ENCODE measurements at places on chromosomes 16 and 17.
A peak's percentile ranks its signal among the peaks of the same experiment; 100 is the strongest.

- DNase-seq = no peak
Observed at GRCh38 chr16:31568577-31569359, 41.1 kb downstream of the AHSP start.

DNA sequence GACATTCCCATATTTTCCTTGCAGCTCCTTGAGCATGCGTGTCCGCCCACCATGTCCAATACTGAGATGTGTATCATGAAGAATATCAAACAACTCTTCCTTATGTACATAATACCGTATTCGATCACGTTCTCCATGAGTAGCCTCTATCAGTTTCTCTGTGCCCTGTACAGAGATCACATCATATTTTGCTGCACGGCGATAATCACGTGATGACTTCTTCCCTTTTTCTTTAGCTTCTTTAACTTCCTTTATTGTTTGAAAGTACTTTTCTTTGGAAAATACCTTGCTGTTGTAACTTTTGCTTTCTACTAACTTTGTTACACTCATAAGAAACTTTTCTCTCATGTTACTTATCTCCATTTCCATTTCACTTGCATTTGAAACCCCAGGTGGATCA, 6.6 kb downstream of the KRABD2 start:
- no peak for DNase-seq

DNA sequence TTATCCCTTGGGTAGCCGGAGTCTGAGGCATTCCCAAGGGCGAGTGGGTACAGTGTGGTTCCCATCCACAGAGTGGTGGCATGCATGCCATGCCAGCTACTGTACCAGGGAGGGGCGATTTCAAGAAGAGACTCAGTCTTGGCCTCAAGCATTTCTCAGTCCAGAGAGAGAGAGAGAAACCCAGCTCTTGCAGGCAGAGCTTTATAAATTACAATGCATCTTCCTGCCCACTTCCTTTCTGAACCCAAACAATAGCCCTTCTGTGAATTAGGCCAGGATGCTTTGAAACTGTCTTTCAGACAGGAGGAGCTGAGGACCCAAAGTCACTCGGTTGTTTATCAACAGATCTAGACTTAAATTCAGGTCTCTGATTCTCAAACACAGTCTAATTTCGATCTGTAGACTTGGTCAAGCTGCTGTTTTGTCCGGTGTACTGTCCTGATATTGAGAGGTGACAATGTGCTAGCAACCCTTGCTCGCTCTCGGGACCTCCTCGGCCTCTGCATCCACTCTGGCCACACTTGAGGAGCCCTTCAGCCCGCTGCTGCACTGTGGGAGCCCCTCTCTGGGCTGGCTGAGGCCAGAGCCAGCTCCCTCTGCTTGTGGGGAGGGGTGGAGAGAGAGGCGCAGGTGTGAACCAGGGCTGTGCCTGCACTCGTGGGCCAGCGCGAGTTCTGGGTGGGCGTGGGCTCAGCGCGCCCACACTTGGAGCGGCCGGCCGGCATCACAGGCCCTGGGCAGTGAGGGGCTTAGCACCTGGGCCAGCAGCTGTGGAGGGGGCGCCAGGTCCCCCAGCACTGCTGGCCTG, 408.0 kb downstream of the UTP18 start:
- no peak for DNase-seq

GRCh38 chr17:17789828-17790636, 46.8 kb downstream of the SREBF1 start:
- DNase-seq = no peak

DNA sequence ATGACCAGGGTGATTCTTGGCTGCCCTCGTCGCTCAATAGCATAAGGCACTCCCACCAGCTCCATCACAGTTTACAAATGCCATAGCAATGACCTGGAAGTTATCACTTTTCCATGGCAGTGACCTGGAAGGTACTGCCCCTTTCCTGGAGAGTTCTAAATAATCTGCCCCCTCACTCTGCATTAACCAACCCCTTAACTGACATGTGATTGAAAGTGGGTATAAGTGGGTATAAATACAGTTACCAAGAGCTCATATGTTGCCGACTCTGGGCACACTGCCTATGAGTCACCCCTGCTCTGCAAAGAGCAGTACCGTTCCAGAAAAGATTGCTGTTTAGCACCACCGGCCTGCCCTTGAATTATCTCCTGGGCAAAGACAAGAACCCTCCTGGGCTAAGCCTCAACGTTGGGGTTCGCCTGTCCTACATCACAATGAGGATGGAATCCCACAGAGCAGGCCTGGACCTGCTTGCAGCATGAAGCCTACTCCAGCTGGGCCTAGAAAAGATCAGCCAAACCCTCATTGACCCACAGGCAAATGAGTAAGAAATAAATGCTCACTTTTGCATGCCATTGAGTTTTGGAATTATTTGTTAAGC, 95.2 kb upstream of the SEC14L1 start:
- DNase-seq = peak; percentile 3

GRCh38 chr17:29445844-29446243, 55.7 kb downstream of the TAOK1 start:
- no peak for DNase-seq

GRCh38 chr16:10971560-10971961, 27.2 kb downstream of the CLEC16A start:
- DNase-seq = peak; percentile 92

DNA sequence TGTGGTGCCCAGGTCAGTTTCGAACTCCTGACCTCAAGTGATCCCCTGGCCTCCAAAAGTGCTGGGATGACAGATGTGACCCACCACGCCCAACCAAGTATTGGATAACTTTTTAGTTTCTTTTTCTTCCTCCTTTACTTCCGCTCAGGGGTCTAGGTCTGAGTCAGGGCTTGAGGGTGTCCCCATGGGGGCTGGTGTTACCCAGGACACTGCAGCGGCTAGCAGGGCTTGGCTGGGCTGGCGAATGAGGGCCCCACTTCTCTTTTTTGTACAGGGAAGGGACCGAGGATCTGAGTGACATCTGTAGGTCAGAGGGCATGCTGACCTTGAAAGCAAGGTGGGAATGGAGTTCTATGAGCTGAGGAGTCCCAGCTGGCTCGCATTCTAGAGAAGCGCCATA, 24.9 kb downstream of the RAB11FIP3 start:
- DNase-seq = no peak

DNA sequence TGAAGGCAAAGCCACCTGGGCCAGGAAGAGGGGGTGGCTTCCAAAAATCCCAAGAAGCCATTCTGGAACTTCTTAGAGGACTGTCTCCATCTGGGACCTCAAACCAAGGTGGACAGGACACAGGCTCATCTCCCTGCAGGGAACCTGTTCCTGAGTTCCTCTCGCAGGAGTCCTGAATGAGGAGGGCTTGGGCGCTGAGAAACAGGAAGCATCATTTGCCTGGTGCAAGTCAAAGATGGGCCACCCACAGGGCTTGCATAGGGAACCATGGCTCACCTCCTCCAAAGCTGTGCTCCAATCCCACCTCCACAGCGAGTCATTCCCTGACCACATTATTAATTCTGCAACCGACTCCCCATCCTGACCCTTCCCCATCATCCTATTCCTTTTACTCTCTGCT, 55.0 kb upstream of the RPL38 start:
- DNase-seq = no peak

DNA sequence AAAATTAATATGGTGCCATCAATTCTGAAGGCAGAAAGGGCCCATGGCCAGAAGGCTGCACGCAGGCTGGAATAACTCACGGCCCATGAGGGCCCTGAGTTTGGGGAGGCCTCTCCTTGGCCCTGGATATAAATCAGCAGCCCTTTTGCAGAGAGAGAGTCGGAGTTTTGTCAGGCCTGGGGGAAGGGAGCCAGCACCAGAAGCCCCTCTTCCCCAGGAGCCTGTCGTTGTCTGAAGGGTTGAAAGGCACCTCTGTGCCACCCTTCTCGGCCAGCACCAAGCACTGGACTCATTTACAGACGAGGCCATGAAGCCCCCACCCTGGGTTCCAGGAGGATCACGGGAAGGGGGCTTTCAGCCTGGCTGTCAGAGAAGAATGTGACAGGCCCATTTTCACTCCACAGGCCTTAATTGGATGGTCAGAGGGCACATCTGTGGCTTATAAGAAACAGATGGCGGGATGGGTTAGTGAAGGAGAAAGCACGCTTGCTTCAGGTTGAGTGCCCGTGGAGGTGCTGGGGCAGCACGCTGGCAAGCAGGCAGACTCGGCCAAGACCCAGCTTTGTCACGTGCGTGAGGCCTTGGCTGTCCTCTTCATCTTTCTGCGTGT, 140.6 kb downstream of the CLEC16A start:
- no peak for DNase-seq

GRCh38 chr16:28204204-28204603, 7.6 kb downstream of the XPO6 start:
- no peak for DNase-seq

DNA sequence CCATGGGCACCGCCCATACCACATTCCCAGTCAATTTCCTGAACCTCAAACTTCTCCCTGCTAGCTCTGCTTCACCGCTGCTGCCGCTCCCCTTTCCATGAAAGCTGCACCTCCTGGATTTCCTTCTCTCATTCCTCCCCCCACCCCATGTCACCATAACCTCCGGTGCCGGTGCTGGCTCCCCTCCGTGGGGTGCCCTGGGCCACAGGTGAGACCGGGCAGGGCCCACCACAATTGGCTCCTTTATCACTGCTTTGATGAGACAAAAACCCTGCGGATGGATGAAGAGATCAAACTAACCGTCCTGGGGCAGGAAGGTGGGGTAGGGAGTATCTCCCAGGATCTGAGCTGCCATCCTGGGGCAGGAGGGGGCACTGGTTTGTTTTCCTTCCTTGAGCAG, 111.3 kb upstream of the LHX1 start:
- DNase-seq = no peak

DNA sequence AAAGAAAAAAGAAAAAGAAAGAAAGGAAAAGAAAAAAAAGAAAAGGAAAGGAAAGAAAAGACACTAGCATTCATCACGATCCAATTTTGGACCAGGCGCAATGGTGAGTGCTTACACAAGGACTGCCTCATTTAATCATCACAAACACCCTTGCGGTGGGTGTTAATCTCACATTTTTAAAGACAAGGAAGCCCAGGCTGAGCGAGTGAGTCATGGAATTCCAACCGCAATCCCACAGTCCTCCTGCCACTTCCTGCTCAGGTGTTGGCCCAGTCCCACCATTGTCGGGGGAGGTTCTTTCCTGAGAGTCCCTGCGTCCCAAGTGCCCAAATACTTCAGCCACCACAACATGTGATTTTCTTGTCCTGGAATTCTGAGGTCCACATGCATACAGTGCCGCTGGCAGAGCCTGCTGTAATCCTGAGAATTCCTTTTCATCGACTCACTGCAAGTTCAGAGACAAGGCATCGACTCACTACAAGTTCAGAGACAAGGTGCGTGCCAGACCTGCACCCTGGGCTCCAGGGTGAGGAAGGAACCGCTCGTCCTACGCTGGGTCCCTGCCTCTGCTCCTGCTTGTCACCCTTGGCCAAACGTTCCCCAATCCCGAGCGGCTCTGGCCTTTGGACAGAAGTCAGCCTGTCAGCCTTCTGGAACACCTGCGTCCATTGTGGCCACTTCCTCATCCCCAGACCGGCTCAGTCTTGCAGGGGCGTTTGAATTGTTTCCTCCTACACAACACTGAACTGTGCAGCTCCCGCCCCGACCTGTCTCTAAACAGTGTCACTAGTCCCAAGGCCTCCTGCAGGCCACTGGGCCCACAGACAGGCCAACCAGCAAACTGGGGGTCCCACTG, 5.8 kb downstream of the ZG16B start:
- peak; percentile 96 for DNase-seq

GRCh38 chr16:84091460-84091859, 25.3 kb downstream of the MBTPS1 start:
- DNase-seq = no peak

DNA sequence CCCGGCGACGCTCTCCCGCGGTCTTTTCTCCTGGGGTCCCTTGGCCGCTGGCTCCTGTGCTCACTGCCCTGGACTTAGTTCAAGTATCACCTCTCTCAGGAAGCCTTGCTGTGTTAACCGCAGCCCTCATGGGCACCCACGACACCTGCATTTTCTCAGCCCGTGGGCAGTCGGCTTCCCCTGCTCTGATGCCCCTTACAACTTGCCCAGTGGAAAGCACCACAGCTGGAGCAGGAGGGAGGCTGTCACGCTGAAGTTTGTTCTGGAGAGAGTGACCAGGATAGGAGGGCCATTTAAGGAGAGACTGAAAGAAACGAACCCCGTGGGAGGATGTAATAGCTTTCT, 395 bp downstream of the STXBP4 start:
- DNase-seq = no peak

DNA sequence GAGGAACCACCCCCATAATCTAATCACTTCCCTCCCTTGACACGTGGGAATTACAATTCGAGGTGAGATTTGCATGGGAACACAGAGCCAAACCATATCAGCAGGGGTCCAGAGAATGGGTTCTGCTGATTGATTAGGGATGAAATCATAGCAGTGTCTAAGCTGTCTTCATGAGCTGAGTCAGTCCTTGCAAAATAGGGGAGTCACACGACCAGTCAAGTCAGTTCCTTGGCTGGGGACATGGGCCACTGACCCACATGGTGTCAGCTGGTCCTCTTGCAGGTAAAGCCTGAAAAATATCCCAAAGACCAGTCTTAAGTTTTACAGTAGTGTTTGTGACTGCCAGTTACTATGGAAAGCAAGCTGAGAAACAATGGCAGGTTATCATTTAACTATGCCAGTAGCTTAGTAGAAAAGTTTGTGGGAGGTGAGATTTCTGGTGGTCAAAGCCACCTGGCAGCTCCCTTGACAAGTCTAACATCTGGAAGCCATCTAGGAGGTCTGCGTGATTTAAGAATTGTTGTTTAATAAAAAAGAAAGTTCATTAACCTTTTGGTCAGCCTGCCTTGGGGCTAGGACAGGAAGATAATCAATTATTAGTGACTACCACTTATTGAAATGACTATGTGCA, 15.7 kb upstream of the ATF7IP2 start:
- no peak for DNase-seq

- no peak for DNase-seq
Observed at GRCh38 chr16:61432421-61432820, 603.8 kb downstream of the CDH8 start.

GRCh38 chr16:55021595-55022475, 91.2 kb downstream of the IRX5 start:
- peak; percentile 45 for DNase-seq

- no peak for DNase-seq
Observed at GRCh38 chr16:46976550-46976949, 3.1 kb upstream of the DNAJA2 start.

DNA sequence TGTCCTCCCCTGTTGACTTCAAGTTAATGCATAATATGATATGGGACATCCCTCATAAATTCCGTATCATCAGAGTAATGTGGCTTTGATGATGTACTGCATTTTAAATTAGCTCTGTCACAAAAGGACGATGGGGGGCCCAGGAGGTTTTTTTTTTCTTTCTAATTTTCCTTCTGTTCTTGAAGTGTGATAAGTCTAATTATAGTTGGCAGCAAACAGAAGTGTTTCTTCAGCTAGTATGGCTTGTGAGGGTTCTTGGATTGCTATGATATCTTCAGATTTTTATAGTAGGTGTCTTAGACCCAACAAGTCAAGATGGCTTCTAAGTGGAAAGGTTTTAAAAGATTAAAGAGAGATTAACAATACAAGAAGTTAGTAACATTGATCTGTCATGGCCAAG, 796.2 kb upstream of the RBFOX1 start:
- no peak for DNase-seq
